ENCODE measurements at places on chromosomes 13 and 19.
A peak's percentile ranks its signal among the peaks of the same experiment; 100 is the strongest.

DNA sequence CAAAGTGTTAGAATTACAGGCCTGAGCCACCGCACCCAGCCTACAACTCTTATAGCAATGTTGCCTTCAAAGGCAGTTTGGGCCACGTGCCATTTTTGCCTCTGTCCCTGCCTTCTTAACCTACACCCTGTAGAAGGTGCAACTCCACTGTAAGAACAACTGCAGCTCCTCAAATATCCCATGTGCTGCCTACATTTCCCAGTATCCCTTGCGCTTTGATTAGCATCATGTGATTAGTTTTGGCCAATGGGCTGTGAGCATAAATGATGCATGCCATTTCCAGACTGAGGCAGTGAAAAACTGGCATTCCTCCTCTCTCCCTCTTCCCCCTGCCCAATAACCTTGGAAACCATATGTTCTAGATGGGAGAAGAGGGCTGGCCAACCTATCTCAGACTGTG is 75.2 kb upstream of the MRI1 start:
- DNase-seq: peak; percentile 10

DNA sequence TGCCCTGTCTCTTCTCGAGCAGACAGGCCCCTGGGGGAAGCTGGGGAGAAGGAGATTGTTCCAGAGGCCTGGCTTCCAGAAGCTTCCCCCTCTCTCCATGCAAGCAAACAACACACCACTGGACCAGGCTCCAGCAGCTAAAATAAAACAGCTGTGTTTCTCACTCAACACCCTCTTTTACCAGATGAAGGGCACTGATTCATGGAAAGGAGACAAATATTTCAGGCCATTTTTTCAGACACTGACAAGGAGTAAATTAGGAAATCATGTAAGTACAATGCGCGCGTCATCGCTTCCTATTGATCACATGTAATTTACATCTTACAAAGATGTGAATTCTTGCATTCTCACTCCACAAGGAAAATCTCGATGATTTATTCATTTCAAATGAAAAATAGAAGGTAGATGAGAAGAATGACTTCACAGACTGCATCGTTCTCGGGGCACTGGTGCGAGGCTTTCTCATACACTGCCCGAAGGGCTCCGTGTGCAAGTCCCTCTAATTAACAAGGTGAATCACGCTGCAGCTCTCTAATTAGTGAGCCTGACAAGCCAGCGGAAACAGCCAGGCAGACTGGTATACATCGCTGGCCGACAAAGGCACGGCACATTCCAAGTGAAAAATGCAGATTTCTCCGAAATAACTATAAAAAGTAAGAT is 153.6 kb downstream of the KCTD15 start:
- DNase-seq: no peak

DNA sequence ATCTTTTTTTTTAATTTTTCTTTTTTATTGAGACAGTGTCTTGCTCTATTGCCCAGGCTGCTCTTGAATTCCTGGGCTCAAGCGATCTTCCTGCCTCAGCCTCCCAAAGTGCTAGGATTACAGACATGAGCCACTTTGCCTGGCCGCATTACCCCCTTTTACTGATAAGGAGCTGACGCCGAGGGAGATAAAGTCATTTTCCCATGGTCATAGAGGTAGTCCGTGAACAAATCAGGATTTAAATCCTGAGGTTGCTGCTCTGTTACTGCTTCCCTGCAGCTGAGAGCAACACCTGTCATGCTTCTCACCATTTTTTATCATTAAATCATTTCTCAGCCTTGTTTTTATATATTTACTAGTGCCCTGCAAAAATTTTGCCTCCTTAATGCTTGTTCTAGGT is 7.4 kb downstream of the CYSLTR2 start:
- no peak for DNase-seq

- no peak for DNase-seq
Measured at GRCh38 chr19:27660428-27660827, 1552.5 kb downstream of the UQCRFS1 start.

DNA sequence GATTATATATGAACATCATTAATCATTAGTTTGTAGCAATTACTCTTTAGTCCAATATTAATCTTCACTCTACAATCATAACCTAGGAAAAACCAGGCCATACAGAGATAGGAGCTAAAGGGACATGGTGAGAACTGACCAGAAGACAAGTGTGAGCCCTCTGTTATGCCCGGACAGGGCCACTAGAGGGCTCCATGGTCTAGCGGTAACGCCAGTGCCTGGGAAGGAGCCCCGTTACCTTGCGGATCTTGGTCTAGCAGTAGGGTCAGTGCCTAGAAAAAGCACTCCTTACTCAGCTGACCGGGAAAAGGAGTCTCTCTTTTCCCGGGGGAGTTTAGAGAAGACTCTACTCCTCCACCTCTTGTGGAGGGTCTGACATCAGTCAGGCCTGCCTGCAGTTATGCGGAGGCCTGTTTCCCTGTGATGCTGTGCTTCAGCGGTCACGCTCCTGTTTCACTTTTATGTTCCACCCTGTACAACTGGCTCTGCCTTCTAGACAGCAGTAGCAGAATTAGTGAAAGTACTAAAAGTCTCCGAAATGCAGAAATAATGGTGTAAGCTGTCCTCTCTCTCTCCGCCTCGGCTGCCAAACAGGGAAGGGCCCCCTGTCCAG is 13.8 kb downstream of the OR7D4 start:
- DNase-seq: peak; percentile 42

- no peak for DNase-seq
Measured at GRCh38 chr19:49932731-49933131, 3.4 kb upstream of the NUP62 start.

DNA sequence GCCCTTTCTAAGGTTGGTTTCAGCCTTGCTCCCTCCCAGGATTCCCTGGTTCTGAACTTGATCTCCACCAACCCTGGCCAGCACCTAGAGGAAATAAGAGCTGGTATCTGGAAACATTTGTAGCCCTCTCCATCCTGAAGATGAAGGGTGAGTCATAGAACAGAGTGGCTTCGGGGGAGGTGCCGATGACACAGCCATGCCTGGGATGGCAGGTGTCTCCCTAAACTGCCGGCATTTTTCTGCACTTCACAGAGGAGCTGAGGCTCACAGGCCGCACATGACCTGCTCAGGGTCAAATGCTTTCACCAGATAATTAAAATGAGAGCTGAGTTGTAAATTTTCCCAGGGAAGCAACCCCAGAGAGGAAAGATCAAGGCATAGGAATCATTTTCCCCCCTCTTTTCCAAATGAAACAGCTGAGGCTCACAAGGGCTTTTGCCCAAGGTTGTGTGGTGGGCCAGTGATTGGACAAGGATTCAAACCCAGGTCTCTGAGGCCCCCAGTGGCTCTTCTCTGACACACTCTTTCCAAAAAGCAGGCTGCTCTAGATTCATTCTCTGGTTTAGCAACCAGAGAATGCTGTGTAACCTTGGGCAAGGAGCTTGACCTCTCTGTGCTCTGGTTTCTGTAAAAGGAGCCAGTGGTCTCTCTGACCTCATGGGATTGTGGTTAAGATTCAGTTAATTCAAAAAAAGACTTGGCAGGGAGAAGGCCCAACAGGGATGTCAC is 1.2 kb upstream of the SLC25A42 start:
- peak; percentile 97 for DNase-seq

DNA sequence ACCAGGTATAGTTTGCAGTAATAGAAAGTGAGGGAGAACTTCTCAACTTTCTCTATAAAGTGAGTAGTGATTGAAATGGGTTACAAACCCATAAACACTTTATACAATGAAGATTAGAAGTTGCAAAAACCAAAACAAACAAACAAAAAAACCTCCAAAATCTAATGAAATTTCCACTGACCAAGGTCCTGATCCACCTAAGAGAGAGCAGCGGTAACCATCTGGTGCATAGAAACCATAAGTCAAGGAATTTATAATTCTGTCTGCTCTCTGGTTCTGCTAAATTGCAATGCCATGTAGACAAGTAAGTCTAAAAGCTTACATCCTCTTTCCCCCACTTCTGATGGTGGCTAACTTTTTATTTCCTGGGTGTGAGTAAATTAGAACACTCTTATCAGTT is 463.4 kb downstream of the EFNB2 start:
- no peak for DNase-seq

DNA sequence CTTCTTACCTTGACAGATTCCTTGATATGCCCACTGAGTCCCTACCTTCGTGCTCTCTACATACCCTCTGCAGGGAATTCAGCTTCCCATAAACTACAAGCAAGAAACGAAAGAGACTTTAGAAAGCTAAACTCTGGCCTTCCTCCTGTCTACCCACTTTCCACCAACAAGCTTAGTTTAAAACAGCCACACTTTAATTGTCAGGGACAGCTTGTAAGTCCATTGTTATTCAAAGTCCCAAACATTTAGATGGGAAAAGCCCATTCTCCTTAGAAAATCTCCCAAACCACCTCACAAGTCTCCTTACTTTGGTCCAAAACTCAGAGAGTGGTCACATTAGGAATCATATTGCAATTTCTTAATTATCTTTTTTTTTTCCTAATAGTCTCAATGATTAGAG is 2695.8 kb downstream of the PCDH9 start:
- no peak for DNase-seq

DNA sequence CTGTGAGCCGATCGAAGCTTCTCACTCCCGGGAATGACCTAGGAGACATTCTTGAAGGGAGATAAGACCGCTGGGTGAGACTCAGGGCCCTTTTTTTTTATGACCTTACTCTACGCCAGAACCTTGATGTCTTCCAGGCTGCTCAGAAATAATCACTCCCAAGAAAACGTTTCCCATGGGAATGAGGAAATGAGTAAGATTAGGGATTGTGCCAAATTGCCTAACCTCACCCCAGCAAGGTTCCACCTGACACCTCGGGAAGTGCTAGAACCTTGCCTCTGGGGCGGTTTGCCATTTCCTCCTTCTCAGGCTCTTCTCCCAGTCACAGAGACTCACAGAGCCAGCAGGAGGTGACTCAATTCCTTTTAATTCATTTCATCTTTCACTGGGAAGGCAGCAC is 2.3 kb downstream of the SLC46A3 start:
- DNase-seq: peak; percentile 3

GRCh38 chr13:98869408-98870090 is 108.3 kb downstream of the DOCK9 start:
- no peak for DNase-seq

- no peak for DNase-seq
Measured at GRCh38 chr19:5091018-5091683, 122.2 kb downstream of the KDM4B start.

- DNase-seq: no peak
Measured at GRCh38 chr13:37413161-37413560, 185.4 kb downstream of the POSTN start.

DNA sequence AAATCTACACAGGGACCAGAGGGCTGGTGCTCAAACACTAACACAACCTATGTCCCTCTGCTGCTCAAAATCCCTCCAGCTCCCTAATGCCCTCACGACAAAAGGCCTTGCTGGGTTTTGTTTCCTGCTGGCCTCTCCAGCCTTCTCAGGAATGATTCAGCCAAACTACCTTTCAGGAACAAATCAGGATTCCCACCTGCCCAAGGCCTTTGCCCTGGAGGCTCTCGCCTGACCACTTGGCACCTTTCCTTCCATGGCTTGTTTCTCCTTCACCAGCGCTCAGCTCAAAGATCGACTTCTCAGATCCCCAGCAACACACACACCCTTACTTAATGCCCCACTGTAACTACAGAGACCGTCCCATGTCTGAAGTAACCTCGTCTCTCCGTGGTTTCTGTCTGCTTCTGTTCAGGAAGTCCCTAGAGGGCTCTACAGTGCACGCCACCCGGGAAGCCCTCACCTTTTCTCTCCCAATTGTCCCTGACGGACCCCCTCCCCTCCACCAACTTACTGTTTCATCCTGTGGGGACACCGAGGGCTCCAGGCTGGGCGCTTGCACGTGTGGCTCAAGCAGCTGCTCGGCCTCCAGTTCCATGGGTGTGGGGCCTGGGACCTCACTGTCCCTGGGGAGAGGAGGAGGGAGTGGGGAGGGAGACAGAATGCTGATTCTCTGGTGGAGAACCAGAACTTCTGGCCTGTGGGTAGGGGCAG is 3.2 kb upstream of the SIX5 start:
- no peak for DNase-seq

- DNase-seq: no peak
Measured at GRCh38 chr13:28027607-28028364, 39.3 kb upstream of the URAD start.

GRCh38 chr19:33312065-33312464 is 9.7 kb upstream of the CEBPA start:
- no peak for DNase-seq

GRCh38 chr13:56909896-56910600 is 230.7 kb upstream of the PRR20A start:
- DNase-seq: no peak

- DNase-seq: no peak
Measured at GRCh38 chr19:49182848-49183375, 25.3 kb downstream of the TRPM4 start.

DNA sequence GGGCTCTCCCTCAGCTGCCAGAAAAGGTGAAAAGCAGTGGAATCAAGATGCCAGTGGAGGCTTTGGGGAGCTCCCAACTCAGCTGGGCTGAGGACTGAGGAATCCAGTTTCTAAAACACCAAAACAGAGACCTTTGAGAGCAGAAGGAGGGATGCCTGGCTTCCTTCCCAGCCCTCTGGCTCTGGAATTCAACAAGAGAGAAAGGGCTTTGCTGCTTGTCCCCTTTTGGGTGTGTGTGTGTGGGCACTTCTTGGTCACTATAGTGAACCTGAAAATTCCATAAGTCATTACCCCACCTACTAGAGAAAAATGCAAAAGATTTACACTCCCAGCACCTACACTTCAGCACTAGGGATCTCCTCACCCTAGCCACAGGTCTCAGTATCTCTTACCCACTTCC is 30.3 kb upstream of the CYP2B6 start:
- no peak for DNase-seq

DNA sequence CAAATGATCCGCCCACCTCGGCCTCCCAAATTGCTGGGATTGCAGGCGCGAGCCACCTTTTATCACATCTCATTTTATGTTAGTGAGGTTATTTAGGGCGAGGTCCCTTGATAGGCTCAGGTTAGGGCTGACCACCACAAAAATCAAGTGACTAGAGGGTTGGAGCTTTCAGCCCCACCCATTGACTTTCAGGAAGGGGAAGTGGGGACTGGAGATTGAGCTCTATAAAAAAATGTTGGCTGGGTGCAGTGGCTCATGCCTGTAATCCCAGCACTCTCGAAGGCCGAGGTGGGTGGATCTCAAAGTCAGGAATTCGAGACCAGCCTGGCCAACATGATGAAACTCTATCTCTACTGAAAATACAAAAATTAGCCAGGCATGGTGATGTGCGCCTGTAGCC is 20.1 kb downstream of the FPR3 start:
- DNase-seq: no peak

DNA sequence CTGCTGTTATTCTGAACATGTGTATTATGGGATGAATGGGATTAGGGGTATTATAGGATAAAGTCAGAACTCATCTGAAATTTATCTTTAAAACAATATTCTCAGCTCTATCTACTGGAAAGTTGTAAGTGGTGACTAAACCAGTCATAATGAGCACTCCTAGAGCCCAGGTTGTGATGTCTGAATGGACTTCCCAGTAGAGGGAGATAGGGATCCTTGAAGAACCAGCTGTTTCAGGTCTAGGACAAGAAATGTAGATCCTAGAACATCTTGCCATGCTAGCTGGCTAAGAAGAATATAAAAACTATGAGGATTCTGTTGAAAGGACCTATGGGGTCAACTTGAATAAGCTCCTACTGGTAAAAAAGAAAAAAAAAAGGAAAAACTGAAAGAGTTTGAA is 310.8 kb downstream of the SLC7A1 start:
- DNase-seq: no peak

GRCh38 chr19:15448044-15448777 is 1.5 kb downstream of the WIZ start:
- DNase-seq: no peak

Data from NCI-H2029 (cell line).